ENCODE measurements at places on chromosomes 7 and 10.

DNA sequence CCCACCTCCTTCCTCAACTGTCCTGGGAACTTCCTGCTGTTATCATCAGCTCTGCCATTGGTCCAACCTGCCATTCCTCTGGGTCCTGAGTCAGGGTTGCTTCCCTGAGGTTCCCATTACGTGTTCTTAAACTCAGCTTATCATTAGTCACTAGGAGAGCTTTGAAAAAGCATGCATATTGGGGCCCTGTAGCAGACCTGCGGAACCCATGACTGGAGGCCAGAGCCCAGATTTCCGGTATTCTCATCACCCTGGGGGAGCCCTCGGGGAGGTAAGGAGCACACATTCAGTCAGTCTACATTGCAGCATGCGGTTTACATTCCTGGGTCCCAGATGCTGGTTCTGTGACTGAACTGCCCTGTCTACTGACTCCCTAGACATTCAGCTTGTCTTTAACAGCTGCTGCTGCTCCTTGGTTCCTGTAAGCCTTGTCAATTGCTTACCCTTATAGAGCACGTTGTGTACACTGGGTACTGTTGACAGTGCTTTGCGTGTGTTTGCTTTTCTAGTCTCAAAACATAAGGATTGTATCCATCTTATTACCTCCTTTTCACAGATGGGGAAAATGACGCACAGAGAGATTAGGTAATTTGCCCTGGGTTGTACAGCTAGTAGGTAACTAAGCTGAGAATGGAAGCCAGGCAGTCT lies 12.8 kb downstream of the CDHR3 start:
- DNase-seq: peak; percentile 38

- no peak for DNase-seq
Measured at GRCh38 chr7:123675181-123675473, 19.5 kb downstream of the LMOD2 start.

DNA sequence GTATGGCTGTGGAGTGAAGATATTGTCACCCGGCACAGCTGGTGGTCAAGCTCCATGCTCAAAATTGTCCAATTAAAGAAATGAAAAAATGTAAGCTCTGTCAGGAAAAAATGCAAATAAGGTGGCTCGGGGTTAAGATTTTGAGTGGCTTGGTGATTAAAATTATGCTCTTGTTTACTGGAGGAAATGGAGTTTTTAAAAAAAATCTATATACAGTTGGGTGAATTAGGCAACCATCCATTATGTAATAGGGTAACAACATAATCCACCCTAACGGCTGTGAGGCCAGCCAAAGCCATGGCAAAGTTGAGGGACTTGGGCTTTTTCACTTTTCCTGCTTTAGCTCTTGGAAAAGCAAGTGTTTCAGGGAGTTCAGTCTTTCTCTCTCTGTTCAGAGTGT lies 260.8 kb upstream of the HABP2 start:
- no peak for DNase-seq

- no peak for DNase-seq
Measured at GRCh38 chr10:31192475-31192874, 126.5 kb upstream of the ZEB1 start.

GRCh38 chr10:113454341-113455061 lies 98.4 kb upstream of the HABP2 start:
- DNase-seq: no peak

GRCh38 chr10:13865758-13866491 lies 279.2 kb downstream of the PRPF18 start:
- DNase-seq: no peak

GRCh38 chr10:129761197-129761972 lies 202.7 kb downstream of the EBF3 start:
- no peak for DNase-seq

DNA sequence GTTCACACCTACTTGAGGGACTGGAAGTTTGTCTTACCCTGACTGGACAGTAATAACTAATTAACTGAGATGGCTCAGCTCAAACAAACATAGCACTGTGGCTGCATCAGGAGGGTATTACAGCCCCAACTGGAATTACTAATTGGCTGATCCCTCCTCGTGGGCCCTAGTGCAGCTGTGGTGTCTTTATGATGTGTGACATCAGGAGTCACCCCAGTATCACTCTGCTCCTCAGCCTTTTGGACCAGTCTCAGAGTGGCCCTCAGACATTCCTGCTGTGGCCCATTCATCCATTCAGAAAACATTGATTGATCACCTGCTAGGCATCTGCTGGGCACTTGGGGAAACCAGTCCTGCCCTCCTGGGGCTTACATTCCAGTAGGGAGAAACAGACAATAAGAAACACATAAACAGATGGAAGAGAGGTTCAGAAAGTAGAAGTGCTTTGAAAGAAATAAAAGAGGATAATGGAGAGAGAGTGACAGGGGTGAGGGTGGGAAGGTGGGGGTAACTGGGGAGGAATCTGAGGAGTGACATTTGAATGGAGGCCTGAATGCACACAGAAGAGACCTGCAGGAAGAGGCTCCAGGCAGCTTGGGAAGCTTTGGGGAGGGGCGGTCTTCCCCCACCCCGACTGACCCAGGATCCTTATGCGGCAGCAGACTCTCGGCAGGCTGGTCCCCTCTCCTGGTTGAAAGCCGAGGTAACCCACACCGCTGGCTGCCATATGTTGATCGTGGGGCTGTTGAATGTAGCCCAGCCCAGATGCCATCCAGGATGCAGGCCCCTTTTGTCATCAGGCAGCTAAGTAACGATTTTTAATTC lies 113.1 kb downstream of the C10orf105 start:
- DNase-seq: no peak

GRCh38 chr10:112624546-112625048 lies 177.6 kb downstream of the VTI1A start:
- no peak for DNase-seq

GRCh38 chr10:29343607-29344038 lies 54.8 kb downstream of the LYZL1 start:
- DNase-seq: no peak

DNA sequence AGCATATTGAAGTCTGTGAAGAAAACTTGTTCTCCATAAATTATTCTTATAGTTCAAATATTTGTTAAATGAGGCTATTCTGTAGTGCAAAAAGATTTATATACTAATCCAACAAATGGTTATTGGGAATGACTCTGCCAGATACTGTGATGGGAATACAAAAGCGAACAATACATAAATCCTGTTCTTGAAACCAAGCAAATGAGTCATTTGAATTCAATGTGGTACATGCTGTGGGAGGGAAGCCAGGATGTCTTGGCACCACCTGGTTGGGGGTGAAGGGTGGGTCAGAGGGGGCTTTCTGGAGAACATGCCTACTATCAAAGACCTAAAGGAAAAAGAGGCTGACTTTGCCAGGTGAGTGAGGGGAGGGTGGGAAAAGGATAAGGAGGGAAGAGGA lies 594.2 kb downstream of the CALN1 start:
- no peak for DNase-seq

DNA sequence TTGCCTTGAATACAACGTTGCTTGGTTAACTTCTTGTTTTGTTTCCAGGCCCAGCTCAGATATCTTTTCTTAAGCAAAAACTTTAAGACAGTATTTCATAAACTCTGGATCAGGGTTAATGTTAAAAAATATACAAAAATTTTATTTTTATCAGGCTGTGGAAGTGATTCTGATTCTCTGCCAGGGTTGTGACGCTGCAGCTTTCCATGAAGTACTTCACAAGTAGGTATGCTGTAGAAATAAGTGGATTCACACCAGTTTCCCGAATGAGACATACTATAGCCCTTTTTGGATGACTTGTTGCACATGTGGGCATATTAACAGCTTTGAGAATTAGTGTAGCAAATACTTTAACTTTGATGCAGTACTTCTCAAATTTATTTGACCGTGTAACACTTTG lies 70.1 kb downstream of the CDK14 start:
- peak; percentile 32 for DNase-seq

DNA sequence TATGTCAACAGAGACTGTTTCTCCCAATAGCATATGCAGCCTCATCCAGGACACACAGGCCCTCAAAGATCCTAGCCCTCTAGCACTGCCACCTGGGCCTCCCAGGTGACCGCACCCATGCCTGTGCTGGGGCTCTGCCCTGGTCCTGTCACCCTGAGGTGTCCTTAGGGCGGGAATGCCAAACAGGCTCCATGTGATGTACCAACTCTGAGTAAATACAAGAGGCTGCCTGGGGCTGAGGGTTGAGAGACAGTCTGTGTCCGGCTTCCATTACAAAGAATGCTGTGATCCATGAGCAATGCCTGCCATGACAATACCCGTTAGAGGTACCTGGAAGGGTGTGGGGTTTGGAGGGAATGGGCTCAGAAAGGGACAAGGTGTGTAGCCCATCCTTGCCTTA lies 83.0 kb upstream of the KAT6B start:
- DNase-seq: no peak

DNA sequence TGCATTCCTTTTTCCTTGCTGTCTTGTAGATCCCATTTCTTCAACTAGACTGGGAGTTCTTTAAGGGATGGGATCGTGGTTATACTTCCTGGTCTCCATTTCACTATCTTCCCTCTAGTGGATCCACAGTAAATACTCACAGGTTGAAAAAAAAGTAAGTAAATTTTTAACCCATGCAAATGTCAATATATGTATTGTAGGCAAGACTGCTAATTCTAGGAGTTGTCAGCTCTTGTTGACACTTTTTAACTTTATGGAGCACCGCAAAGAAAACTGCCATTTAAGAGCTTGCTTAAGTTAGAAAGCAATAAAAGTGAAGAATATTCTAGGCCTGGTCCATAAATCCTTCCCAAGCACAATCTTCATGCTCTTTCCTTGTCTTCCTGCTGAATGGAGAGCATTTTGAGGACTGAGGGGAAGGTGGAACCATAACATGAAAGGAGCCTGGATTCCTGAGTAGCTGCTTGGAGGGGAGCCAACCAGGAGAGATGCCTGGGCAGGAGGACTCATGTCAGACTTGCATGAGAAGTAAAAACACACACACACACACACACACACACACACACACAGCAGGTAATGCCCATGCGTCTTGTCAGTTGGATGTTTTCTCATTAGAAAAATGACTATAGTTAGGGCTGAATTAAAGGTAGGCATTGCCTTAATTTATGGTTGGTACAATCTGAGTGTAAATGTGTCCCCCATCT lies 32.2 kb downstream of the VWA2 start:
- DNase-seq: no peak

DNA sequence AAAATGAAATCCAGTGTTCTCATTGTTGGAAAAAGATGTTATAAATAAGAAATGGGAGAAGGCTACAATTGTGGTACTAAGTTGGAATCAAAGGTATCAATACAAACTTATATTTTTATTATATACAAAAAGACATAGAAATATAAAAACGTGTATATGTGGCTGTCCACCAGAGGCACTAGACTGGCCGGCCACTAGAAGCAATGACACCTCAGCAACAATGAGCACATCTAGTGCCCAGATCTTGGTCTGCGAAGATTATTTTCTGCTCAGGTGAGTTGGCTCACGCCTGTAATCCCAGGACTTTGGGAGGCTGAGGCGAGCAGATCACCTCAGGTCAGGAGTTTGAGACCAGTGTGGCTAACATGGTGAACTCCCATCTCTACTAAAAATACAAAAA lies 21.6 kb downstream of the IDE start:
- DNase-seq: no peak

DNA sequence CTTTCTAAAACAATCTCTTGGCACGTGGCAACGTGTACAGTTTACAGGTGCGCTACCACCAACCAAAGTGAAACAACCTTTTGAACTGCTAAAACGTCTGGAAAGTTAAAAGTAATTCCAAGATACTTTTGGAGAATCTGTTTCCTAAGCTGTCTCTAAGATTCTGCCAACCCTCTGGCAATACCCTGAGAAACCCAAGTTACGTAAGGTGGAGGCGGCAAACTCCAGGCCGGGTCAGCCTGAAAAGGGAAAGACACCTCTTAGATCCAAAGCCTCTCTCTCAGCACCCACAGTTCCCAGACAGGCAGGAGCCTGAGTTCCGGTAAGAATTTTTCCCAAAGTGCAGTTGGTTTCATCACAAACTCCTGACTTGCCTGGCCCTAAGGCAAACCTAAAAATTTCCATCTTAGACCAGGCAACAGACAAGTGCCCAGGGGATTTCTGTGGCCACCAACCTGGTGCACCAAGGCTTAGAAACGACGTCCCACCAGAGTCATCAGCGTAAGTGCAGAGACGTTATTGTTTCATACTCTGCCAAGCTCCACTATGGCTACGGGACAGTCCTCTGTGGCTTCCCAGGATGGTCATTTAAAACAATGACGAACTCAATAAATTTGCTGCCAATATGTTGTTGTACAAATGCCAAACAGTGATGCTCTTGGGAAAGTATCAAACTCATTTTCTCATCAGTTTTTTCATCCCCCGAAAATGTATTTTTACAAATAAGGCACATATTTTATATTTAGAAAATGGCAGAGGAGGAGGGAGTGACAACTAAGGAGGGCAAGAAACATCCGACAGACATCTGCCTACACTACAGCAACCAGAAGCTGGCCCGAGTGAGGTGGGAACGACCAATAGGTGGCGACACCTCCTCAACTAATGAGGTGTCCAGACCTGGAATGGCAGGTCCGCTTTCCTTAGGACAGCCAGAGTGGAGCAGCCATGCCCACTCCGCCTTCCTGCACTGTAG lies 205.8 kb upstream of the FRMD4A start:
- DNase-seq: no peak

- no peak for DNase-seq
Measured at GRCh38 chr7:47782022-47782421, 166.2 kb downstream of the PKD1L1 start.

DNA sequence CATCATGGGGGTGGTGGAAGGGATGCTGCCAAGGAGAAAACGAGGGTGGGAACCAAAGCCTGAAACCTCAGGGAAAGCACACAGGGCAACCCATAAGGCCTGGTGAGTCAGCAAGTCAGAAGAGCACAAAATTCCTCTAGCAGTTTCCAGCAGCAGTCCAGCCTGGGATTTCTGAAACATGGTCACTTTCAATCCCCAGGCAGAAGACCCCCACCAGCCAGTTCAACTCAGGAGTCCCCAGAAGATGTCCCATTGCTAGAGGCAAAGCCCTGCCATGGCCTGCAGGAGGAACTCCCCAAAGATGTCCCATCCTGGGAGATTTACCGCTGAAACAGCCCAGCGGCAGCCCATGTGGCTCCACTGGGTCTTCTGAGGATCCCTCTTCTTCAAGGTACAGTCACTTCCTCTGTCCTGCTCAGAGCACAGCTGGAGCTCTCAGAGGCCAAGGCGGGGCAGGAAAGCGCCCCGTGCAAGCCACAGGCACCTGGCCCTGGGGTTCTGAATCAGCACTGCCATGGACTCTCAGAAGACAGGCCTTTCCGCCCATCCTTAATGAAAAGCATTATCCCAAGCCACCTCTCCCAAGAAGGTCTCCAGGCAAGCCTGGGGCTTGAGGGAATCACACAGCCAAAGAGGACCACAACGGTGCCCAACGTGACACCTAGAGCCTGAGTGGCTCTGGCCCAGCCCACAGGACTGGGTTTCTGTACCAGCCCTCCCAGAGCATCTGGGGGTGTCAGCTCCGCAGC lies 196.9 kb downstream of the GRID1 start:
- no peak for DNase-seq

Measured in AG04450 (cell line).